Activated CD4-positive, alpha-beta T cell treated with anti-CD3 and anti-CD28 coated beads, Interleukin-2, amount 50 U/mL, for 1 hour (primary cell): ENCODE measurements at places on chromosomes 12 and 14.

DNA sequence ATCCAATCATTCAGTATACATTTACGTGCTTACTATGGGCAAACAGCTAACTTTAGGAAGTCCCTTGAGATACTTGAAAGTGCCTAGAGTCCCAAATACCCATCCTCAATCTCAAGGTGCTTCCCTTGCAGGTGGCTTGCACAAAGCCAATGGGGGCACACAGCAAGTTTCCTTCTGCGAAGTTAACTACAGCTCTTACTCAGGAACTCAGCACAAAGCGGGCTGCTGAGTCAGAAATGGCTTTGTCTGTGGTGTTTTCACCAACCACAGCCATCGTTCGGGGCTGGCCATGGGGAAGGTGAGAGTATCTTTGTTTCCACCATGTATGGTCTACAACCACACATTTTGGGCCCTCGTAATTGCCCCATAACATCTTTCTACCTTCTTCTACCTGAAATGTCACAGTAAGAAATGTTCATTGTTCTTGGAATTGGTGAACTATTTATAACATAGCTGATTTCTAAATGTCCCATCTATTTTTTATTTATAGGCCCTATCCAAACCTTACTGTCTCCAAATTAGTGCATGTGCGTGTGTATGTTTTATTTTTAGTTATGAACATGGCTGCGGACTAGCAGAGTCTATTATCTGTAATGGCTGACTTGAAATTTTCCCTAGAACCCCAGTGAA, 13.9 kb downstream of the MFAP5 start:
- peak; percentile 15 for DNase-seq

- no peak for DNase-seq
Measured at GRCh38 chr12:62191491-62192179, 68.6 kb upstream of the USP15 start.

DNA sequence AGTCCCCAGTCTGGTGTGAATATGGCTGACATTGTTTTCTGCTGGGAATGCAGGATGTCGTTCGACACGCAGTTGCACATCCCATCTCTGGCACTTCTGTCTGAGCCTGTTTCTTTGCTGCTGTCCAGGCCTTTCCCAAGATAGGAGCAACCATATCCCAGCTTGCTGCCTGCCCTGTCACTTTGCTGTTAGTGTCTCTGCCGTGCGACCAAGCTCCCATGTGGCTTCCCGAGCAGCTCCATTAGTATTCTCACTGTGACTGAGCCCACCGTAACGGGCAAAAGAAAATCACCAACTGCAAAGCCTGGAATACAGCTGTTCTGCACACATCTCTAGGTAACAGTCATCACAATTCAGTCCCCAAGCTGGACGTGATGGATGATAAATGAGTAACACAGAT, 66.0 kb upstream of the CPSF6 start:
- DNase-seq = no peak

GRCh38 chr14:22884738-22885523, 1.9 kb downstream of the REM2 start:
- DNase-seq = no peak

DNA sequence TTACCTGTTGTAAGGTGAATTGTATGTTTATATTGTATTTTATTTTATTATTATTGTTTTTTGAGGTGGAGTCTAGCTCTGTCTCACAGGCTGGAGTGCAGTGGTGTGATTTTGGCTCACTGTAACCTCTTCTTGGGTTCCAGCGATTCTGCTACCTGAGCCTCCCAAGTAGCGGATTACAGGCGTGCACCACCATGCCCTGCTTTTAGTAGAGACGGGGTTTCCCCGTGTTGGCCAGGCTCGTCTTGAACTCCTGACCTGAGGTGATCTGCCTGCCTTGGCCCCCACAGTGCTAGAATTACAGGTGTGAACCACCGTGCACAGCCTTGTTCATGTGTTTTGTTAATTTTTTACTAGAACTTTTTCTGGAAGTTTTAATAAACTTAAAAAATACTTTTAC, 3.8 kb downstream of the ATF7IP start:
- DNase-seq = no peak

GRCh38 chr12:126156806-126157574, 1091.8 kb downstream of the AACS start:
- DNase-seq = no peak

DNA sequence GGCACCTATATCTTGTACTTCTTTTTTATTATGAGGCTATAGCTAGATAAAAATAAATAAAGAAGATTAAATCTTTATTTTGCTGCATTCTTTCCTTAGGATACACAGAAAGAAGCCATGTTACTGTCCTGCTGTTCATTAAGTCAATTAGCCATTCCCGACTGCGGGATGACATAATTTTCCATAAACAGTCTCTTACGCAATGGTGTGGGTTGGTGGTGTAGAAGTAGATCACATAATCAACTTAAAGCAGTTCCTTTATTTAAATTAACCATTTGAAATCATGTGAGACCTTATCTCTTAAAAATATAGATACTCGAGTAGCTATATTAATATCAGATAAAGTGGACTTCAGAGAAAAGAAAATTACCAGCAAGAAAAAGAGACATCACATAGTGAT, 40.2 kb downstream of the TAOK3 start:
- DNase-seq = no peak
